Activated CD4-positive, CD25-positive, alpha-beta regulatory T cell treated with anti-CD3 and anti-CD28 coated beads, Interleukin-2, amount 50 U/mL, for 24 hours (primary cell): ENCODE measurements at places on chromosomes 3 and 15.

DNA sequence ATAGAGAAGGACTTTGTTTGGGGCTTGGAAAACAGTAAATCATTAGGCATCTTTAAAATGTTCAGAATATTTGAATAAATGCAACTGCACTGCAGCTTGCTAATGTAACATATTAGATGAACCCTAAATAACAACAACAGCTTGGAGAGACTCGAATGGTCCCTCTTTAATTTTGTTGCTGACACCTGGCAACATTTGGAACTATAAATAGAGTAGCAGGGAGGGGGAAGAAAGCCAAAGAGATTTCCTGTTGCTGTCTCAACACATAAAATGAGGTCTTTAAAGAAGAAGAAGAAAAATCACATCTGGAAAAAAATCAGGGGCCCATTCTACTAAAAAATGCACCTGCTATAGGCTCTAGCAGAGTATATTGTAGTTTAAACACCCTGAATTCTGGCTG is 49.9 kb upstream of the DPPA4 start:
- no peak for ATAC-seq

DNA sequence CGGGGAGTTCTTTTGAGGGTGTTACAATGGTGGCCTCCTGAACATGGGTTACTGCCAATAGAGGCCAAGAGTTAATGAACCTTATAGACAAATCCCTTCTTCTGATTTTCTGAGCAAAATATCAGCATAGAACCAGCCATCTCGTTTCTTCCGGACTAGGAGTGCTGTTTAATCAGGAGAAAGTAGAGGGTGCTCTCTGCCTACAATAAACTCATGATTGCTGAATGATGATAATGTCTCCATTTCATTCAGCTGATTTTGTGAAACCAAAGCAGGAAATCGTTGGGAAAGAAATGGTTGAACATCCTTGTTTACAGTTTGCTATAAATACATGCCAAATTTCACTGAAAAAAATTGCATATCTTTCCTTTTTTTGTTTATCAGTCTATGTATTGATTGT is 142.8 kb upstream of the PLSCR5 start:
- ATAC-seq: no peak

DNA sequence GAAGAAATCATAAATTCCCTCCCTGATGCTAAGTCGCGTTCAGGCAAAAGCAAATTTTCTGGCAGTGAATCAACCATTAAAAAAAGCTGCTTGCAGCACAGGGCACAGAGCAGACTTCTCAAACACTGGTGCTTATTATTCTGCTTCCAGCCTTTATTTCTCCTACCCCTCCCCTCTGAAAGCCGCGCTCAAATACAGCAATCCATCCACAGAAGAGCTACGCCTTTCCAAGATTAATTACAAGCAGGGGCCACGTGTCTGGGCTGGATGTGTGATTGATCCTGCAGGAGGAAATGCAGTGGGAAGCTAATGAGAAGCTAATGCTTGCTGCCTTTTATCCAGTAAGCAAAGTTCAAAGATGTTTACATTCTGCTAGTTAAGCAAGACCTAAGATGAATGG is 134.9 kb upstream of the TOPAZ1 start:
- no peak for ATAC-seq

DNA sequence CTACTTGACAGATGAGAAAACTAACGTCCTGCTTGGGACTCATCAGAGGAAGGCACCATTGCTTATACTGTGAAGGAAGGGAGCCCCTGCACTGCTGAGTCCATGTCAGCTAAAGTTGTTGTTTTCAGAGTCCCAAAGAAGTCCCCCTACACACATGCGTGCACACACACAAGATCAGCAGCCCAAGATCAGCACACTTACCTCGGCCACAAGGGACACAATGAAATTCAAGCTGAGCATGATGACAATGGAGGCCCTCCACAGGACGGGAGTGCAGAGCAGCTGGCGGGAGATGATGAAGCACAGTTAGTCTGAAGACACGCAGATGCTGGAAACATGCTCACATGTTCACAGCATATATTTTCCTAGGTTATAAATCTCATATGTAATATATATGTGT is 28.6 kb upstream of the ATP13A5 start:
- no peak for ATAC-seq

GRCh38 chr3:116444115-116444747 is 1.1 kb downstream of the LSAMP start:
- no peak for ATAC-seq

- no peak for ATAC-seq
Observed at GRCh38 chr15:98493966-98494511, 154.3 kb upstream of the IGF1R start.

- ATAC-seq: no peak
Observed at GRCh38 chr3:150577855-150578254, 25.3 kb upstream of the SELENOT start.

DNA sequence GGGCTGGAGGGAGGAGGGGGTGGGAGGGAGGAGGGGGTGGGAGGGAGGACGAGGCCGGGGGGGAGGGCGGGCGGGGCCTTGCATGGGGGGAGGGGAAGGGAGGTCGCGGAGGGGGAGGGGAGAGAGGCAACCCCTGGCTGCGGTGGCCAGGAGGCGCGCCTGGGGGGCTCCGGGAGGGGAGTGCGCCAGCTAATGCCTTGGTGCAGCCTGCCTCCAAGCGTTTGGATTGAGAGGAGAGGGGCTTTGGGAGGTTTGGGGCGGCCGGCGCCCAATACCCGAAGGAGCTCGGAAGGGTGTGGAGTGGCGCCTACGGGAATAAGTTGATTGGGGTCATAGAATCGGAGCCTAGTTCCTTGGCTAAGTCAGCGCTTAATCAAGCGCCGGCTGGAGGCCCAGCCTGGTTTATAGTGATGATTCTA is 557 bp downstream of the TFG start:
- ATAC-seq: no peak

- ATAC-seq: peak; percentile 45
Observed at GRCh38 chr15:41231422-41232226, 556 bp downstream of the CHP1 start.

DNA sequence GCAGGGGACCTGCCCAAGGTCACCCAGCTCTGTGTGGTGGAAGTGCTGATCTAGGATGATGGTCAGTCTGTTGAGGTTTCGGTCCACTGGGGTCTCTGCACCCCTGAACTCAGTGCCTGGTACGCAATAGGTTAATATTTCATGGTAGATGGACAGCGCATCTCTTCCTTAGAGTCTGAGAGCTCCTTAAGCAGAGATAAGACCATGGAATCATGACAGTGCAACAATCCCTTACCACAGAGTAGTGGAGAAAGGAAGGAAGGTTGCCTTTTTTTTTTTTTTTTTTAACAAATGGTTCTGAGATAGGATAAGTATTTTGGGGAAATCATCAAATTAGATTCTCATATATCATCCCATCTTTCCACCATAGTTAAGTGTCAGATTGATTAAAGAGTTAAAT is 79.8 kb upstream of the SLC6A1 start:
- ATAC-seq: no peak

- ATAC-seq: no peak
Observed at GRCh38 chr15:74415966-74416916, 17.5 kb downstream of the SEMA7A start.

- no peak for ATAC-seq
Observed at GRCh38 chr15:71048913-71049675, 66.2 kb upstream of the THSD4 start.

GRCh38 chr15:84603630-84604379 is 3.0 kb downstream of the ZSCAN2 start:
- no peak for ATAC-seq

- ATAC-seq: no peak
Observed at GRCh38 chr15:72281713-72282112, 9.4 kb upstream of the PARP6 start.

DNA sequence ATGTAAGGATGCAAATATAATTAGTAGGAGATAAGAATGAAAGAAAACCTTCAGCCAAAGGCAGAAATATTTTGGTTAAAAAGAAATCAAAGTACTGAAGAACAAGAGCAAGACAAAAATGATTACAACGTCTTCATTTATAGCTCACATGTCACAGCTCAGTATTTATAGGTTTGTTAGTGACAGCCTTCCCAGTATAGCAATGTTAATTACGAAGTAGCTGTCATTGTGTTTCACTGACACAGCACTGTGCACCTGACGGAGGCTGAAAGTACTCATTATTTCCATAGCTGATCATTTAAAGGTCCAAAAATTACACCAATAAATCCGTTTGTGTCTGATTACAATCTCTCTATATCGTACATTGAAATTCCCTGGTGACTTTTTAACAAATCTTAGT is 561 bp upstream of the OSTN start:
- ATAC-seq: no peak

DNA sequence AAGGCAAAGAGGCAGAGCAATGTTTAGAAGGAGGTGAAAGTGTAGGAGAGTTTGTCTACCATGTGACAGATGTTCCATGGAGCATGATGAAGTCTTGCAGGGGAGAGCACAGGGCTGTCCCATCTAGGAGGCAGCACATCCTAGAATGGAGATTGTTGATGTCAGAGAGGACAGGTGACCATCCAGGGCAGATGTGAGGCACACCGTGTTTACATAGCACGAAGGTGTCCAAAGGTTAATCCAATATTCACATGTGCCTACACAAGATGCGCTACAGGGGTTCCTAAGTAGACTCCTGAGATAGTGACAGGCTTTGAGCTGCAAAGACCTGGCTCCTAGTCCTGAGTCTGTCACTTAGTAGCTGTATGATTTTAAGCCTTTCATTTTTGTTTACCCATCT is 219.3 kb upstream of the SLCO3A1 start:
- ATAC-seq: no peak

DNA sequence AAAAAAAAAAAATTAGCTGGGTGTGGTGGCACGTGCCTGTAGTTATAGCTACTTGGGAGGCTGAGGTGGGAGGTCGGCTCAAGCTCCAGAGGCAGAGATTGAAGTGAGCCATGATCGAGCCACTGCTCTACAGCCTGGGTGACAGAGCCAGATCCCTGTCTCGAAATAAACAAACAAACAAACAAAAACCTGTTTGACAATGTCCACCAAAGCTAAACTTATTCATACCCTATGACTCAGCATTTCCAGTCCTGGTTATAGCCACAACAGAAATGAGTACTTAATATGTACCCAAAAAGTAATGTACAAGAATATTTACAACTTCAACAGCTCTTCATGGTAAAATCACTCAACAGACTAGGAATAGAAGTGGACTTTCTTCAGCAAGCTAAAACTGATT is 31.1 kb downstream of the SERP1 start:
- no peak for ATAC-seq

DNA sequence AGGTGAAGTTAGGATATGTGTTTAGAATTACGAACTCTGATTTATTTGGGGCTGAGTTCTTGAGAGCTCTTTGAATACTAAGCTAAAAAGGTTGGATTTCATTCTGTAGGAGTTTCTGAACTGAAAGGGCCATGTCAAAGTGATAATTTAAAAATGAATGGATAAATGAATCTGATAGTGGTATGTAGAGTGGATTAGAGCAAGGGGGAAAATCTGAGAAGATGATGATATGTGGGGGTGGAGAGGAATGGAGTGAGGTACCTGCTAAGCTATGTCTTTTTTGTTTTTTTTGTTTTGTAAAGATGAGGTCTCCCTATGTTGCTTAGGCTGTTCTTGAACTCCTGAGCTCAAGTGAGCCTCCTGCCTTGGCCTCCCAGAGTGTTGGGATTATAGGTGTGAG is 44.6 kb upstream of the SLC22A13 start:
- no peak for ATAC-seq

DNA sequence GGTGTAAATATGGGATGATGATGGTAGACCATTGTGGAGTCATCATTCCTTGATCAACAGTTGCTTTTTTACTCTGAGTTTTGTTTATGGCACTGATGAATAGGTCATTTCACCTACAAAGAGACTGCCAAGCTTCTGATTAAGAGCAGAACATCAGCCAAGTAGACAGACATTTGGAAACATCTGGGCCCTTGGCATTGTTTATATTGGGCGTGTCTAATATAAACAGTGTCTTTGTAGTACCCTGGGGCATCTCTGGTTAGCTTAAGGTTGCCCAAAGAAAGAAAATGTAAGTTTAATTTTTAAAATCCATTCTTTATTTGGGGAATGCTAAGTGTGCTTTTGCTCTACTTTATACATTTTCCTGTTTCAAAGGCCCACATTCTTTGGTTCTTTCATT is 377.0 kb downstream of the FEZF2 start:
- ATAC-seq: no peak

DNA sequence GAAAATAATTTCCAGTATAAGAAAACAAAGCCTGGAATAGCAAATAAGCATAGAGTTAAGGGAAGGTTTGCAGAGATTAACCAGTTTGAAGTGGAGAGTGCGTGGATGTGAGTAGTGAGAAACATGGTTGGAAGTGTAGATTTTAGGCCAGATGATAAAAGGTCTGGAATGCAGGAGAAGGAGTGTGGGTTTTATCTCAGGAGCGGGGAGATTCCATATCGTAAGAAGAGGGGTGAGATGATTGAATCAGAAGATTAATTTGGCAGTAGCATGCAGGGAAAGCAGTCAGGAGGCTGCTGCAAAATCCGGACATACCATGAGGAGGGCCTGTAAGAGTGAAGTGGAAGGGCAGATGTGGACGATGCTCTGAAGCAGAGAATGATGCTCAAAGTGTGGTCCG is 13.7 kb downstream of the PPARG start:
- ATAC-seq: no peak

DNA sequence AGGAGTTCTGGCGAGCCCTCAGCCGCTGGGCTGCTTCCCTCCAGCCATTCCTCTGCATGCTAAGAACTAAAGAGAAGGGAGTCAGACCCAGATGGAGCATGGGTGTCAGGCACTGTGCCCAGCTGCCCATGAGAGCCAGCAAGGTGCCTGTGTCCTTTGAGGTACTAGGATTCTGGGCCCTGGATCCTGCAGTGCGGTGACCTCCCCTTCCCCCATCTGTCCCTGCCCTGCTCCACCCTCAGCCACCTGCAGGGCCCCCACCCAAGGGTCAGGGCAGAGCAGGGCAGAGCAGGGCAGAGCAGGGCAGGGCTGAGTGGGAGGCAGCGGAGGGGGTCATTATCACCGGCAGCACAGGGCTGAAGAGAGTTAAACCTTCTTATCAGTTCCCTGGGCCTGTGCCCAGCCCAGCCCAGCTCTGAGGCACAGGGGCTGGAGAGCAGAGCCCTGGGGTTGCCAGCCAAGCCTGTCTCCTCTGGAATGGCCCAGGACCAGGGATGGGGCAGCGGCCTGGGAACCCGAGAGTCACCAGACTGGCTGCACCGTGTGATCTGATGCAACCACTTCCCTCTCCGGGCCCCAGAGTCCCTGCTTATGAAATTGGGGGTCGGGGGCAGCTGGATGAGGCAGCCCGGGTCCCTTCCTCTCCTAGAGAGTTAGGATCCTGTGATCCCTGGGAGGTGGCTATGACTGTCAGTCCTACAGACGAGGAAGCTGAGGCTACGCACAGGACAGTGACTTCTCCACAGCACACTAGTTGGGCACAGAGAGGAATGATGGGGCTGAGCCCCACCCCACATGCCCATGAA is 17.3 kb downstream of the ZDHHC19 start:
- no peak for ATAC-seq

DNA sequence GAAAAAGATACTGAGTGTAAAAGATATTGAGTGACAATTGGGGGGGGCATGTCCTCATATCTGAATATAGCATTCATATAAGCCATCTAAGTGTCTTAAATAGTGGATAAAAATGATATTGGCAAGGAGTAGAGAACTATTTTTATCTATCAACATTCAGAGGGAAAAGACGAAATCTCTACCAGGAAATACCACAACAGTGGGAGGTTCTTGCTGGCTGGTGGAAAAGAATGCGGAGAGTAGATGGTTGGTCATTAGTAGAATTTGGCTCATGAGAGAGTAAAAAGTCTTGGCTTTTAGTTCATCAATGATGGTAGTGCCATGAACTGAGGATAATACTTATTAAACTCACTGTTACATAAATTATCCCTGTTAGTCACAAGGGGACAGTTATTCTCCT is 4.8 kb upstream of the TCF12 start:
- ATAC-seq: no peak

- ATAC-seq: peak; percentile 62
Observed at GRCh38 chr15:75843678-75844581, 683 bp downstream of the UBE2Q2 start.

GRCh38 chr3:8983026-8983425 is 19.8 kb upstream of the RAD18 start:
- no peak for ATAC-seq
